ENCODE measurements at places on chromosomes 5 and 9.

- DNase-seq, result no peak
Measured at GRCh38 chr5:61441742-61442141, 109.7 kb downstream of the ZSWIM6 start.

DNA sequence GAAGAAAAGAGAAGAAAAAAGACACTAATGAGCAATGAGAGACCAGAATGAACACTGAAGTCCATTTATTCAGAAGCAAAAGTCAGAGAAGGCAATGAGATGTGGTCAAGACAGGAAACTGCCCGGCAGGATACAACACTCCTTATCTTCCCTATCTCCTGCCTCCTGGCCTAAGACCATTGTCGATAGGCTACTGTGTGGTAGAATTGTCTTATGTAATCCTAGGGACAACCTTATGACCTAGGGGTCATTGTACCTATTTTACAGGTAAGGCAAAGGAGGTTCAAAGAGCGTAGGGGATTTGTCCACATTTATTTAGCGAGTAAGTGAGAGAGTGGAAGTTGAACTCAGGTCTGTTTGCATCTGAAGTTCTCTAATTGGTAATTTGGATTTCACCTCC lies 63.0 kb upstream of the PTPN3 start:
- DNase-seq, result no peak

DNA sequence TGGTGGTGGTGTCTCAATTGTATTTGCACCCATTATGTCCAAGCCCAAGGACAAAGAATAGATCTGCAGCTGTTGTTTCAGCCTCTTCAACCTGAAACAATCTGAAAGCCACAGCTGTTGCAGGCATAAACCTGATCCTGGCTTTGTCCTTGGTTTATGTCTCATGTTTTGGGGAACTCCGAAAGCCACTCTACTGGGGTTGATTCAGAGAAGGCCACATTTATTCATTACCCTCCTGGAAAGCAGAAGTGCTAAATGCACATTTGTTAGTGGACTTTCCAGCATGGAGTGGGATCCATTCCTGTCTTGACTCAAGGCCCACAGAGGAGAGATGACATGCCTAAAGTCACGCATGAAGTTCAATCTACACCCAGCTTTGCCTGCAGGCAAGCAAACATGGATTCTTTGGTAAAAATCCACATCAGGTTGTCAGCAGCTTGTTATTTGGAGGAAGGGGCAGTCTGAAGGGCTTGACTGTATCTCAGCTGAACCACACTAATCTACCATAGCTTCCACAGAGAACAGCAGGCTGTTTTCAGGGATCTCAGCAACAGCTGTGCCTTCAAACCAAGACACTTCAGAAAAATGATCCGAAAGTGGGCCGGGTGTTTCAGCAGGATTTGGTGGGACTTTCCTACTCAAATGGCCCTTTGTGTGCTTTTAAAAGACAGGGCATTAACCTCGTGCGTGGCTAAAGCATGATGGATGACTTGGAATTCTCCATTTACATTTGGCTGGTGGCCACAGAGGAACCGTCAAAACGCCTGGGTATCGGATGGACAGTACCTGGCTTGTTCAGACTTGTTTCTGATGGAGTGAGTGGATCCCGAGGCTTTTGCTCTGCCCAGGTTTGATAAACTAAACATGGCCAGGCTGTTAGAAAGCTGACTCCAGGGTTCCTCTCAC lies 36.2 kb upstream of the ADAM19 start:
- DNase-seq, result no peak

GRCh38 chr5:79225026-79225425 lies 10.9 kb upstream of the JMY start:
- DNase-seq, result no peak

DNA sequence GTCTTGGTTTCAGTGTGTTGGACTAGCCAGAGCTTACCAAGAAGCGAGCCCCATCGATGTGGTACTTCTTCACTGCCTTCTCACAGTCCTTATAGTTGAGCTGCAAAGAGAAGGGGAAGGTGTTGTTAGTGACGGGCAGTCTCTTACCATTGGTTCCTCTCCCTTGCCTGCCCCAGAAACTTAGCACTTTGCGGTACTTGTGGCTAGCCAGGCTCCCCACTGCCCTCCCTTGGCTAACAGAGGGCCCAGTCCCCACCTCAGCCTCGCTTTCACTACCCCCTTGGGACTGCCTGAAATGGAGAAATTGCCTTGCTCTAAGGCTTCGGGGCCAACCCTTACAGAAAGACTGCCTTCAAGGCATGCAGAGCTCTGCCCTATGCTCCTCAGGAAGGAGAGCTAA lies 4.3 kb downstream of the LCP2 start:
- peak; percentile 39 for DNase-seq

- no peak for DNase-seq
Measured at GRCh38 chr5:175733017-175733416, 75.1 kb downstream of the HRH2 start.

GRCh38 chr9:123823194-123823947 lies 106.6 kb downstream of the DENND1A start:
- DNase-seq, result no peak

GRCh38 chr9:133115604-133116345 lies 5.3 kb downstream of the RALGDS start:
- peak; percentile 82 for DNase-seq

- DNase-seq, result no peak
Measured at GRCh38 chr9:113614843-113615648, 151.5 kb downstream of the RGS3 start.

DNA sequence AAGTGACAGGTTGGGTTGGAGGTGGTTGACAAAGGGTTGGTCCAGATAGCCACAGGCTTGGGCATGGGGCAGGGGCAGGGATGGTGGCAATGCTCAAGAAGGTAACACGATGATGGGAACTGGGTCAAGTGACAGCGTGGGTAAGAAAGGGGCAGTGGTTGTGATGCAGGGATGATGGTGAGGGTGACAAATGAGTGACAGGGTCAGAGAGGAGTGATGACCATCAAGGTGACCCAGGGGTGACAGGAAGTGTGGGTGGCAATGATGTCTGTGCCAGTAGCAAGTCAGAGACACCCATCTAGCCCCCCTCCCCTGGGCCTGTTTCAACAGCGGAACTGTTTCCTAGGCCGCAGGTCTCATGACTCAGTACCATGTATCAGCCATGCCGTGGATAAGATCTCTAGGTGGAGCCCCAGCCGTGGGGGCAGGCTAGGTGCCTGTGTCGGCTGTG lies 20.5 kb downstream of the AQP3 start:
- DNase-seq, result no peak

- DNase-seq, result no peak
Measured at GRCh38 chr5:153968761-153969562, 69.7 kb downstream of the FAM114A2 start.

DNA sequence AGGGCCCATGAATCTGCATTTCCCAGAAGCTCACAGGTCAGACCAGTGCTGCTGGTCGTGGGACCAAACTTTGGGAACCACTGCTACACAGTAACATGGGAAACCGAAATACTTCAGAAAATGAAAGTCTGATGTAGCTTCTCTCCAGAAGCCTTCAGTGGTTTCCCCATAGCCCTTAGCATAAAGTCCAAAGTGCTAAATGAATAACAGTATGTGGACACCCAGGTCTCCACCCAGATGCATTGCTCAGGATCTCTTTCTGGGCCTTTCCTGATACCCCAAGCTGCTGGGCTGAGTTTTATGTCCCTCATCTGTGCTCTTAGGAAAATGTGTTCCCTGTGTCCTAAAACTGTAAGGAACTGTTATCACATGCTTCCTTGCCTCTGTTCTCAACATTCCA lies 100.4 kb downstream of the NFIB start:
- no peak for DNase-seq

- DNase-seq, result no peak
Measured at GRCh38 chr9:81826517-81826906, 101.7 kb upstream of the SPATA31D4 start.

DNA sequence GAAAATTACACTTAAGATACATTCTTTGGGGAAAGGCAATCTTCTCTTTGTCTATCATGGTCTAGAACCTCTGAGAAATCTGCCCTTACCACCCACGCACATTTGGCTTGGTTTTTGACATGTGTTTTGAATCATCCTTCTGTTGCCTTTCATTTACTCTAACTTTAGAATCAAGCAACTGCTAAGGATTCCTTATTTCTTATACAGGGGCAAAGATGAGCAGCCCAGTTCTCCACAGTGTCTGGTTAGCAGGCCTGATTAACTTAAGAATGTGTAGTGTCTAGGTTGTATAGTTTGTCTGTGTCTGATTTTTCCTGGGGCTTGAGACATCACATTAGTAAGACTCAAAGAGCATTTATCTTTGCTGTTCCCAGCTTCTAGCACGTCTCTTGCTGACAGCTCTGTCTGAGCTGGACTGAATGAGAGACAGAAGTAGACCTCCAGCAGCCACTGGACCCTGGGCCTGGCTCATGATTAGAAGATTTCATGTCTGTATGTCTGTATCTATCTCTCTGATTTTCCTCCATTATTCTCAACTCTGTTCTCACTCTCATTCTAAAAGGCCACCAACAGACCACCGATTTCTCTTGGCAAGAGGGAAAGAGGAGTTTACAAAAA lies 31.8 kb upstream of the PCA3 start:
- no peak for DNase-seq

- DNase-seq, result peak; percentile 41
Measured at GRCh38 chr5:148805326-148806290, 20.8 kb upstream of the ADRB2 start.

DNA sequence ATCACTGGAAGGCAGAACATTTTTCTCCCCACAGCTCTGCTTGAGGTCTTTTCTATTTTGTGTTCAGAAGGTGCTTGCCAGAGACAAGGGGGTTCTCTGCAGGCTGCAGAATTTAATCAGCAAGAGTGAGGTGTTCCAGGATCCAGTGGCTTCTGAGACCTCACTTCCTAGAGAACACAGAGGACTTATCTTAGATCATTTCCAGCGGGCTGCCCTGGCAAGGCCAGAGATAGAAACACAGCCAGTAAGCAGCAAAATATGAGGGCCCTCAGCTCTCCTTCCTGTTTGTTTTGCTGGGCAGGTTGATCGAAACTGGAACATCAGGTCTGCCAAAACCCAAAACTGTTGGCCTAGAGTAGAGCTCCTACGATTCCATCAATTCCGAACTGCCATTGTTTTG lies 187.3 kb downstream of the DIRAS2 start:
- DNase-seq, result no peak

DNA sequence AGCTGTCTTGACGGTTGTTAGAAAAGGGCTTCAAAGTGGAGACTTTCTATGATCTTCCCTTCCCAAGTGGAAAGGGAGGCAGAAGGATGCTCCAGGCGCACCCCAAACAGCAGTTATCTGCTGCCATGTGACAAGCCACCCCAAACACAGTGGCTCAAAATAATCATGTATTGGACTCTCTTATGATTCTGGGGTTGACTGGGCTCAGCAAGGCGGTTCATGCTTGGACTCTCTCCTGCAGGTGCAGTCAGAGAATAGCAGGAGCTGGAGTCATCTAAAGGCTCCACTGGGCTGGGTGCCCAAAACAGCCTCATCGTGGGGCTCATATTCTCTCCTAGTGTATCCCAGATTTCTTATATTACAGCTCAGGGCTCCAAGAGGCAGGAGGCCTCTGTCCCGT lies 177.6 kb upstream of the IER5L start:
- no peak for DNase-seq

- DNase-seq, result no peak
Measured at GRCh38 chr5:67817652-67818051, 397.9 kb upstream of the PIK3R1 start.

- DNase-seq, result no peak
Measured at GRCh38 chr9:106784076-106784475, 78.9 kb upstream of the ZNF462 start.

GRCh38 chr9:13615660-13616490 lies 336.4 kb upstream of the MPDZ start:
- DNase-seq, result no peak

GRCh38 chr9:107805201-107805600 lies 315.6 kb upstream of the KLF4 start:
- DNase-seq, result no peak

GRCh38 chr9:94860678-94861588 lies 134.4 kb downstream of the AOPEP start:
- peak; percentile 57 for DNase-seq

DNA sequence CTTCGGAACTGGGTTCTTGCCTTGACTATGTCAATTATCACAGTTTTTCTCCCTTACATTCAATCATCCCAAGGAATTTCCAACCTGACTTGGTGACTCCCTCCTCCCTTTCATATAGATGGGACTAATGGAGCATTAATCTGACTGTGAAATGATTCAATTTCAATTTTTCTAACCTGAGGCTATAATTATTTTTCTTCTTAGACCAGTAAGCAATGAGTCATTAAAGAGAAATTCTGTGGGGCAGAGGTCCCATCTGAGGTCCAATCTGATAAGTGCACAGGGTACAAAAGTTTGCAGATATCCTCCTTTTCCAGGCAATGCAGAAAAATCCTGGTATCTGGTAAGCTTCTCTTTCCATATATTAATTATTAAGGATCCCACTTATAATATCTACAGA lies 18.9 kb downstream of the PDE4D start:
- no peak for DNase-seq

GRCh38 chr5:80895523-80895922 lies 64.6 kb upstream of the RASGRF2 start:
- no peak for DNase-seq

- DNase-seq, result no peak
Measured at GRCh38 chr9:35490910-35491465, 1.1 kb downstream of the RUSC2 start.

DNA sequence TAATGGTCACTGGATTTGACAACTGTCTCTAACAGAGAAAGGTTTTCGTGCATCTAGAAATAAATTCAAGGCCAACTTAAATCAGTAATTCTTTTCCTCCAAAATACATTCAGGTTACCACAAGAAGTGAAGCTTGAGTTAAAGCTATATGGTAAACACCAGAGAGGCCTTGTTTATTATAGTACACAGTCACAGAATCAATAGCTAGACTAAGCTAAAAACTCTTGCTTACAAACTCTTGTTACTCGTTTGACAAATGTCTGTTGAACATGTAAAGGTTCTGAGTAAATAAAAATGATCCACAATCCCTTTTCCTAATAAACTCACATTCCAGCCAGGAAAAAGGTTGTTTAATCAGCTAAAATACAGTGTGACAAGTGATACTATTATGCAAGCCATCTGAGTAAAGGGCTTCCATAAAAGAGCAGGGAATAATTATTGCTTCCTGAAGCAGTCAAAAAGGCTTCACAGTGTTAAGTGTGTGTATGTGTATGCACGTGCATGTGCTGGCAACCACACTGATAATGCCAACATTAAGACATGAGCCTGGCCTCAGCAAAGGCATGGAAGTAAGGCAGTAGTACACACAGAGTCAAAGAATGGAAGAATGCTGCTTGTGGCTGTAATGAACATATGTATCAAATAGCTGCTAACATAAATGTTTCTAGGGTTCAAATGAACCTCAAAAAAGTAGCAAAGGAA lies 12.8 kb downstream of the PTAR1 start:
- DNase-seq, result no peak

- peak; percentile 27 for DNase-seq
Measured at GRCh38 chr5:62354028-62354874, 48.2 kb downstream of the KIF2A start.

GRCh38 chr9:16771356-16771755 lies 99.1 kb downstream of the BNC2 start:
- DNase-seq, result no peak

- no peak for DNase-seq
Measured at GRCh38 chr9:78575771-78576170, 278.8 kb downstream of the PSAT1 start.

GRCh38 chr5:165559645-165560044 lies 2054.2 kb downstream of the MAT2B start:
- DNase-seq, result no peak
